ENCODE measurements at places on chromosomes 2 and 18.

DNA sequence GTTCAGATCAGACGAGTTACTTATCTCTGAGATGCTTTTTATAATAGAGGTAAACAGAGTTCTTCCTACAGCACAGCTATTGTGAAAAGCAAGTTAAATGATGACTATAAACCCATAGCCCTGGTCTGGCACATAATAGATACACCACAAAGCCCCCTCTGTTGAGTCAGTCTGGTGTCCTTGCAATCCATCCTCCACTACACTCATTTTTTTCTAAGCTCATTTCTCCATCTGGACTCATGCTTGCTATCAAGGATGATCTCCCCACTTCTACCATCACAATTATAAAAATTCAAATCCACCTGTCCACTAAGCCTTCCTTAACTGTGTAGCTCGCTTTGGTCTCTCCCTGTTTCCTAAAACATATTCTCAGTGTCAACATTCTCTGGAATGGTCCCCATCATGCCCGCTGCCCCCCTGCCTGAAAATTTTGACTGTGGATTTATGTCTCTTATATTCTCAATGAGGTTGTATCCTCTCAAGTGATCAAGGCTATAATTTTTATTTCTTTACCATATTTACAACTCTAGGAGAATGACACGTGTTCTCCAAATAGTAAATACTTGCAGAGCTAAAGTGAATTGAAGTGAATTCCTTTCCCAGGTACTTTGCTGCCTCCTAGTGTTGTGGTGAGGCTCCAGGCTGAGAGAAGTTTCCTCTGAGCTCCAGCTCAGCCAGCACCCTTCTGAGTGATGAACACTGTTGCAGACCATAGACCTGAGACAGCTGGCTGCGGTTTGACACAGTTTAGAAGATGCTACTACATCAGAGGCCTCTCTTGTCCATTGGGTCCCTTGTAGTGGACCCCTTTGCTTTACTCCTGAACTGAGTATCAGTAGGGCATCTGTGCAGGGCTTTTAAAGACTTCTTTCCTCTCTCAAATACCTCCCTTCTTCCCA, 108.7 kb downstream of the DPP10 start:
- DNase-seq = no peak

- no peak for DNase-seq
Measured at GRCh38 chr2:132760405-132760804, 90.4 kb upstream of the LYPD1 start.

GRCh38 chr2:112841295-112842044, 4.9 kb upstream of the IL1B start:
- DNase-seq = no peak

- no peak for DNase-seq
Measured at GRCh38 chr18:679516-679915, 22.1 kb downstream of the TYMS start.

- no peak for DNase-seq
Measured at GRCh38 chr2:203936535-203936934, at the start of gene ICOS. Gene ICOS (plus strand): TSS chr2:203936763. CDS start chr2:203936815, 52 bp downstream.

- no peak for DNase-seq
Measured at GRCh38 chr18:10400534-10401307, 53.7 kb upstream of the APCDD1 start.

DNA sequence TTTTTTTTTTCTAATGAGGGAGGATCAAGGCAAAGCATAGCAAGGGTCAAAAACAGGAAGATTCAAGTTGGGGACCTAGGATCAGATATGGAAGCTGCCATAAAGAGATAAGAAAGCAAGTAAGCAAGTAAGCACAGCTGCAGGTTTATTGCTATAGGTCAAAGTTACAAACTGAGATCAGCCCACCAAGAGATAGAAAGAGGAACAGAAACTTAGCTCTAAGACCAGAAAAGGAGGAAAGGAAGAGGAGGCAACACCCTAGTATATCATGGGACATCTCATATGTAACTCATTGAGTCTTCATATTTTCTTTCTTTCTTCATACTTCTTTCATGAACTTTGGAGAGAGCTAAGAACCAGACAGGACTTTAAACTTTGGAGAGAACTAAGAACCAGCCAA, 295.9 kb upstream of the CRIM1 start:
- no peak for DNase-seq

DNA sequence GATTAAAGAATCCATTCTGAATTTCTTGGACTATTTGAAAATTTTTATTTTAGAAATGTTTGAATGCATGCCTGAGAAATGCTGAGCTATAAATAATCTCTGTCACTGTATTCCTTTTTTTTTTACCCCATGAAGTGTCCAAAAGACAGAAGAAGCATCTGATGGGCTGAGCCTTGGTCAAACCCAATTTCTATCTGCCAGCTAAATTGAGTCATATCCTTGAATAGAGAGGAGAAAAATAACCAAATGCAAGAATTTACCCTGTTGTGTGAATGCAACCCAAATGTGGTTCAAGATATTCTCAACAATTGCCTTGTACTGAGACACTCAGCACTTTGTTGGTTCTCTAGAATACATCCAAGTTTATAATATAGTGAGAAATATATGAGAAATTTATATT, 223.5 kb downstream of the UBE2E3 start:
- DNase-seq = no peak

- DNase-seq = no peak
Measured at GRCh38 chr2:1400943-1401735, 12.1 kb upstream of the TPO start.

DNA sequence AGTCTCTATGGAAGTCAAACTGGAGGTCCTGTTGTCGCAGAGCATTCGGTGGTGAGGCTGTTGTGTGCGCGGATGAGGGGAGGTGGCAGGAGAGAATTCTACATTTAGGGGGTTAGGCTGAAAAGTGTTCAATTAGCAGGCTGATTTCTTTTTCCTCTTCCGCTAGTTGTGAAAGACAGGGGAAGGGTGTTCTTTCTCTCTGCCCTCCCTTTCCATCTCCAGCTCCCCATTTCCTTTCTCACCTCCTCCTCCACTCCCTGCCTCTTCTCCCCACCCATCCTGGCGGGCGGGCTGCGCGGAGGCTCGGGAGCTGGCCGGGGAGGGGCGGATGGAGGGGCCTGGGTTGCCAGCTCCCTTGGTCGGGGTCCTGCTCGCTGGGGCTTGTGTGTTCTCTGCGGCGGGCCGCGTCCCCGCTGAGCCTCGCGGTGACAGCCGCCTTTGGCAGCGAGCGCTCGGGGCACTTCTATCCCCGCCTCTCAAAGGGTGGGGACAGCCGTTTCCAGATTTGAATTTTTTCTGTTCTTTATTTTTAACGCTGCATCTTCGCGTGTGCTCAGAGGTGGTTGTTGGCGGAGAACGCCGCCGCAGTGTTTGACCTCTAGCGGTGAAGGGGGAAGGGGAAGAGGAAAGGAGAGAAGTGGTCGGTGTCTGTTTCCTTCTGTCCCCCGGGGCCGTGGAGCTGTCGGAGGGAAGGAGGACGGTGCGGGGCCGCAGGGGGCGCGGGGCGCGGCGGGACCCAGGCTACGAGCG, 3.6 kb downstream of the SOX11 start:
- no peak for DNase-seq

DNA sequence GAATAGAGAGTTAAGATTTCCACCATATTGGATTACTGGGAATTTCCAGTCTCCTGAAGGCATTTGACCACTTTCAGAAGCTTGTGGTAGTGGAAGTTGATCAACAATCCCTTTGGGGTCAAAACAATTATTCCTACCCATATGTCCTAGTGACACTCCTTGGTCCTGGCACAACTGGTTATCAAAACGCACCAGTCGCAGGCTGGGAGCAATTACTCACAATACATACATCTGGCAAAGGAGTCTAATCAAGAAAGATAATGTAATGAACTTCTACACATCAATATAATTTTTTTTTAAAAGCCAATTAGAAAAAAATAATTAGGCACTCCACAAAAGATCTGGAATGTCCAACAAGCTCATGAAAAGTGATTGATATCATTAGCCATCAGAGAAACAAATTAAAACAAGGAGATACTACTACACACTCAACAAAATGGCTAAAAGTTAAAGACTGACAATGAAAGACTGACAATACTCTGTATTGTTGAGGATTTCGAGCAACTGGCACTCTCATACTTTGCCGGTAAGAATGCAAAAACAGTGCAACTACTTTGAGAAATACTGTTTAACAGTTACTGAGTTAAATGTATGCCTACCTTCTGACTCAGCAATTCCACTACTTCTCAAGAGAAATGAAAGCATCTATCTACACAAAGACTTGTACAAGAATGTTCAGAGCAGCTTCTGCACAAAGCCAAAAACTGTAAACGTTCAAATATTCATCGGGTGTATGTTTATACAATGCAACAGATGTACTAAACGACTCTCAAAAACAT, 2.0 kb downstream of the INO80C start:
- DNase-seq = no peak

- no peak for DNase-seq
Measured at GRCh38 chr2:200219309-200220113, 87.0 kb upstream of the SPATS2L start.

DNA sequence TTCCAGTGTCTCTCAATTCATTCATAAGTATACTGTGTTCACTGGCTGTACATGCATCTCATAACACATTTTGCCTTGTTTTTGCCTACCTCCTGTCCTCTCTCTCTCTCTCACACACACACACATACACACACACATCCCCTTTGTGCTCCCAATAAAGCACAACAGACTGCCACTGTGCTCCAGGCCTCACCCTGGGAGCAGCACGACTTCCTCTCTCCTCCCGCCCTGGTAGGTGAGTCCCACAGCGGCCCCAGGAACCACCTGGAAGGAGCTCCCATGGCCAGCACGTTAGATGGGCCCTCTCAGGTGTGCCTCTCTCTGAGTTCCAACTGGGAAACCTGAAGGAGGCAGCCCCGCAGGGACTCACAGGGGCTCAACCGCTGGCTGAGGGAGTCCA, 65.4 kb downstream of the MARCHF4 start:
- no peak for DNase-seq

- DNase-seq = no peak
Measured at GRCh38 chr2:237421542-237422116, 7.7 kb upstream of the COL6A3 start.

All from NCI-H187 treated with DMSO at 0.1 percent for 48 hours (cell line).